A172 (cell line): ENCODE measurements at places on chromosomes 5 and 9.
A peak's percentile ranks its signal among the peaks of the same experiment; 100 is the strongest.

GRCh38 chr5:93189707-93190120 lies 391.3 kb downstream of the NR2F1-AS1 start:
- DNase-seq: peak; percentile 93

DNA sequence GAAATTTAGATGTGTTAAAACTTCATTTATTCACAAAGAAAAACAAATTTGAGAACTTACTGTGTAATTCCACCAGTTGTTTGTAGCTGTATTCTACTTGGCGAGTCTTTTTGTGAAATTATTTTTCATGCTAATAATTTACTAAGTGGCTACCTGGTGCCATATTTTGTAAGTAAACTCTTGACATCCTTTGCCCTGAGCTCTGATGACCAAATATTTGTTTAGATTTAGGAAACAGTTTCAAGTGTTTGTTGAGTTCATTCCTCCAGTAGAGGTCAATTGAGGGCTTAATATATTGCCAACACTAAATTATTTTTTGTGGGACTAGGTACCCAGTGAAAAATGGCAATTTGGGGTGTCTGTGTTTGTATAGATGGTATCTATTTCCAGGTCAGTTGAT lies 3.7 kb downstream of the CNTLN start:
- no peak for DNase-seq

- DNase-seq: no peak
Observed at GRCh38 chr9:114895521-114895991, 34.8 kb downstream of the TNFSF8 start.

GRCh38 chr5:91434348-91434747 lies 51.2 kb upstream of the ARRDC3 start:
- DNase-seq: no peak

DNA sequence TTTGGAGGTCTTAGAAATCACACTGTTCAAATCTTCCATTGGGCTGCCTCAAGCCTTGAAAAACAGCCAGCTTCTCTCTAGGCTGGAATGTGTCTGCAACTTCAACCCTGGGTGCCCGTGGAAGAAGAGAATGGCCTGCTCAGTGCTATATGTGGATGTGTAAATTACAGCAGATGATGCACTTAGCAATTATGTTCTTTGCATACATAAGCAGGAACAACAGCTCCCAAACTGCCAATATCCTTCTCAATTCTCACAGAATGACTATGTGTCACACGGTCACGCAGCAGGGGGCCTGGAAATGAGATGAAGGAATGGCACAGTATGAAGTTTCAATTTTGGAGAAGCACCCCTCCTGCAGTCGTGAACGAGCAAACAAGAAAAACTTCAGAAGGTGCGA lies 175.2 kb upstream of the SMARCA2 start:
- no peak for DNase-seq

DNA sequence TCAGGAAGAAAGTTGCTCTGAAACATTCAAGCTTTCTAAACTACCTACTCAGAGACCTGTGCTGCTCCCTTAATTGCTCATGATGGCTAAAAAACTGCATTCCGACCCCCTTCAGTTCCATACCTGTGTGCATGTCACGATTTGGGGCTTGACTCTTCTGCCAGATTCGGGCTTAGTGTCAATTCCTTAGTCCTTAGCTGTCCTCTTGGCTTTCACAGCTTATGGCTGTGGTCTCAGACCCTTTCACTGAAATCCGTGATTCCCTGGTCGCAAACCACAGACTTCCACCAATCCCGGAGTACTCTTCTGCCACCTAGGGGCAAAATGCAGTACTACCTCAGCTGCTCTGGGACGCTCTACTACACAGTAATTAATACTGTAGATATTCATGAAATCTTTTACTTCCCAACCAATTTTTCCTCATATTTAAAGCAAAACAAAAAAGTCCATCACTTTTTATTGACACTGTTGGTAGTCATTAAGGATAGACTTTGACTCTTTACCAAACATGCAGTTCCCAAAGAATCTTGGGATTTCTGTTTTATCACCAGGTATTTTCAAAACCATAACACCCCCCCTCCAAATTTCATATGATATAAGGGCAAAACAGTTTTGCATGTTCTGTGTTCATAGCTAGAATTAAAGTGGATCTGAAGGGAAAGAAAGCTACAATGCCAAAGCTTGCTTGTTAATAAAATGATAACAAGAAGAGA lies 617.4 kb downstream of the SLCO4C1 start:
- peak; percentile 59 for DNase-seq

DNA sequence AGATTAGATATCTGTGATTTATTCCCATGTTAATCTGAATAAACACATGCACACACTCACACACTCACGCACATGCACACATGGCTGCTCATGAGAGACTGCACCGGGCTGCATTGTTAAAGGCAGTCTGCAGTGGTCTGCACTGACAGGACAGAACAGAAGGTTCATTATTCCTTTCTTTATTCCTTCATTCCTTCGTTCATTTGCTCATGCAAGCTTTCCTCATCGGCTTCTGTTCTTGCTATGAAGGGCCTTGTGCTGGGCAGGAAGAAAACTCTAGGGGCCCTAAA lies 41.4 kb upstream of the FSTL4 start:
- no peak for DNase-seq

- DNase-seq: no peak
Observed at GRCh38 chr5:118968406-118968911, 19.9 kb downstream of the DTWD2 start.

- DNase-seq: no peak
Observed at GRCh38 chr5:160251406-160252155, 22.3 kb downstream of the FABP6 start.

- DNase-seq: no peak
Observed at GRCh38 chr9:36286388-36286787, 28.1 kb upstream of the GNE start.

GRCh38 chr9:83505282-83505681 lies 32.9 kb downstream of the FRMD3 start:
- DNase-seq: no peak

- DNase-seq: no peak
Observed at GRCh38 chr9:127809540-127810377, 7.1 kb downstream of the FPGS start.

- no peak for DNase-seq
Observed at GRCh38 chr9:124947727-124948391, 7.0 kb upstream of the GOLGA1 start.

GRCh38 chr5:103397739-103398581 lies 139.4 kb downstream of the MACIR start:
- DNase-seq: no peak
